ENCODE measurements at places on chromosomes 1 and 21. TPM values are rescaled to one million over a fixed set of nuclear protein-coding genes. Genes with fewer than 3 reads are reported as not detected.

DNA sequence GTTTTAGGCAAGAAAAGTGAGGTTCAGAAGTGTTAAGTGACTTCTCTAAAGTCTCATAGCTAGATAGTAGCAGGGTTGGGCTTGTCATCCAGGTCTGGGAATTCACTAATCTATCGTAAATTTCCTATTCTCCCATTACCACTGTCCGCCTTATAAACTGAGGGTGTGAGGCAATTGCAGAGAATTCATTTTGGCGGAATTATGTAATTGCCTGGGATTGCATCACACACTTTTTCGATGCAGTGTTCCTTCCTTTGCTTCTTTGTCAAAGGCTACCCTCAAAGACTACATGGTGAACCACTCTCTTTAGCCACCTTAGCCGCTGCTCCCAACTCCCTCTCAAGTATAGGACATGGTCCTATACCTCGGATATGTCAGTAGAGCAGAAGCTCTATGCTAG lies 19.1 kb downstream of the SELP start:
- no peak for DNase-seq

GRCh38 chr1:235979716-235980333 lies 85.1 kb downstream of the NID1 start:
- DNase-seq: no peak

DNA sequence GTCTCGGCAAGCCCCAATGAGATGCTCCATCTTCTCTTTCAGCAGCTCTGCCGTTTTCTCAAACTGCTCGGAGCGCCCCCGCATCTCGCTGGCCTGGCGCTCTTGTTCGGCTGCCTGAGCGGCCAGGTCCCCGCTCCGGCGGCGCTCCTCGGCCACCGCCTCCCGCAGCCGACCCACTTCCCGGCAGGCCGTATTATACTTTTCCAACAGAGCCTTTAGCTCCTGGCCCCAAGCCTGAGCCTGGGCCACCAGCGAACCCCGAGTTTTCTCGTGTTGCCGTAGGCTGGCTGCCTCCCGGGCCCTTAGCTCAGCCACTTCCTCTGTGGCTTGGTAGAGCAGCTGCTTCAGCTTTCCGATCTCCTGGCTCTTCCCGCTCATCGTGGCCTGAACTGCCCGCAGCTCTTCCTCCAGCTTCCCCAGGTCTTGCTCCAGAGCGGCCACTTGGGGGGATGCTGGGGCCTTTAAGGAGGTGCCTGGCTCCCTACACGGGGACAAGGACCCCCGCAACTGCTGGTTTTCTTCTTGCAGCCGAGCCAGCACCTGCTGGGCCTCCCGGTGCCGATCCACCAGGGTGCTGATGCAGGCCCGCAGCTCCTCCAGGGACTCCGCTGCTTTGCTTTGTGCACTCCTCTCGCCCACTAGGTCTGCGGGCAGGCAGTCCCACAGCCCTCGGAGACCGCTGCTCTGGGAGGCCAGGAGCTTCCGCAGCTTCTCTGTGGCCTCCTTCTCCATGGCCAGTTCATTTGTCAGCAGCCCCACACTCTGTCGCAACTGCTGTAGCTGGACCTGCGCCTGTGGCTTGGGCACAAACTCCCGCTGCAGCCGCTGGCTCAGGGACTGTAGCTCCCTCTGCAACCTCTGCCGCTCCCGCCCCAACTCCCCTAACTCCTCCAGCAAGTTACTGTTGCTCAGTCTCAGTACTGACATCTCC lies 13.4 kb upstream of the PIAS3 start:
- no peak for DNase-seq

DNA sequence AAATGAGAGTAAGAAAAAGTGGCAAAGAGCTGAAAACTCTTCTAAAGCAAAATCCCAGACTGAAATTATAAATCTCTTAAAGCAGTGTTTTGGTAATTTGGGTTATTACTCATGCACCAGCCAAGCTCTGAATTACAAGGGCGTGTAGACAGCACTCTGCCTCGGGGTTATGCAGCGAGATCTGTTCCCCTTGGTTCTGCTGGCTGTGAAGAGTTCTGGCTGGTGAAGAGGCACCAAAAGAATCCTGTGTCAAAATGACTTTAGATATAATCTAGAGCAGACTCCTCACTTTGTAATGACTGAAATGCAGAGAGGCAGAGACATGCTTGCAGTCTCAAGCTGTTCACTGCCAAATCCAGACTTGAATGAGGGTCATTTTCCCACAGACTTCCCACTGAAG lies 461.8 kb upstream of the CXADR start:
- no peak for DNase-seq

GRCh38 chr1:211932933-211933254 lies 102.3 kb upstream of the LPGAT1 start:
- DNase-seq: no peak

The LMX1A gene
- total RNA-seq: not detected

The S100A8 gene
- total RNA-seq: not detected

DNA sequence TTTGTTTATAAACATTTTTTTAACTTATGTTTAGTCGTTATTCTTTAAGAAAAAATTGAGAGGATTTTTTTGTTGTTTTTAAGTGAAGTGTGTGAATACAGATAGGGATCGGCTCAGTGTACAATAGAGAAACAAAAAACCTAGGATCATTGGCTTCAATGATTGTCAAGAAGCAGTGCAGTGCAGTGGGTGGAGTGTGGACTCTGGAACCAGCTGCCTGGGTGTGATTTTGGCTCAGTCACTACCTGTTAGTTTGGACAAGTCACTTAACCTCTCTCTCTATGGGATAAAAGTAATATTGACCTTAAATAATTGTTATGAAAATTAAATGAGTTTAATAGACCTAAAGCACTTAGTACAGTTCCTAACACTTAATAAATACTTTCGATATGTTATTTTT lies 41.3 kb downstream of the SCCPDH start:
- DNase-seq: no peak

GRCh38 chr1:109812691-109813393 lies 49.1 kb upstream of the EPS8L3 start:
- no peak for DNase-seq

The RAB3B gene
- total RNA-seq: not detected

DNA sequence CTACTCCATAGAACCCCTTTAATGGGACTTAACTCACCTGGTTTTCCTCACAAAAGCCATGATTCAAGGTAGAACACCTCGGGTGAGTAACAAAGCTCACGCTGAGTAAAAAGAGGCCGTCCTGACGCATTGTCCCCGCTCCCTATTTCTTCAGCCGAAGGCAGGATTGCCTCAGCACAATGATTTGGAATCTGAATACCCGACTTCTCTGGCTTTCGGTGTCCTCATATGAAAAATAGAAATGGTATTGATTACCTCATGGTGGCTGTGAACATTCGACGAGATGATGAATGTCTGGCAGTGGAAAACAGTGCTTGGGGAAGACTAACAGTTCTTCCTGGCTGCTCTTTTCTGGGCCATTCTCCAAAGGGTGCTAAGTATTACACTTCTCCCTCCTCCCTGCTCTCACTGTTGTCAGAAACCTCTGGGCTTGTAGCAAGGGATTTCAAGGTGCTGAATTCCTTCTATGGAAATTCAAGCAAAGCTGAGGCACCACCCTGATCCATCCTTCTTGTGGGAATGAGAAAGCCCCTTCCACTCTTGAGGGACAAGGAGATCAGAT lies 148.3 kb downstream of the C1orf94 start:
- no peak for DNase-seq

DNA sequence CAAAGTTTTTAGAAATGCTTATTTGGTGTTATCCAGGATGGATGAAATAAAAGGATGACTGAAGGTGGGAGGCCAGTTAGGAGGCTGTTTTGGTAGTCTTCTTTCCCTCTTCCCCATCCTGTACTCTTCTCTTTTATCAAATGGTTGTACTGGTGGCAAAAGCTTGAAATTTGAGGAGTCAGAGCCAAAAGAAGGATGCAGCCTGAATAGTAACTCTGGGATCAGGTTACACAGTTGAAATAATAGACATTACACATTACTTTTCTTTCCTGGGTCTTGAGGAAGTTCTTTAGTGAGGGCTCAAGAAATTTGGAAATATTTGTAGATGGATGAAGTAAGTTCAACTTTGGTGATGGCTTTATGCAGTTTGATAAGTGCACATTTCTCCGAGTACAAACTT lies 108.6 kb downstream of the GPR52 start:
- DNase-seq: no peak

- DNase-seq: no peak
Measured at GRCh38 chr1:40300651-40301050, 16.4 kb downstream of the COL9A2 start.

- no peak for DNase-seq
Measured at GRCh38 chr1:111422546-111423391, 4.8 kb downstream of the OVGP1 start.

- DNase-seq: no peak
Measured at GRCh38 chr1:85862456-85862855, 154.2 kb upstream of the ZNHIT6 start.

GRCh38 chr1:54865238-54866073 lies 21.5 kb downstream of the DHCR24 start:
- DNase-seq: no peak

DNA sequence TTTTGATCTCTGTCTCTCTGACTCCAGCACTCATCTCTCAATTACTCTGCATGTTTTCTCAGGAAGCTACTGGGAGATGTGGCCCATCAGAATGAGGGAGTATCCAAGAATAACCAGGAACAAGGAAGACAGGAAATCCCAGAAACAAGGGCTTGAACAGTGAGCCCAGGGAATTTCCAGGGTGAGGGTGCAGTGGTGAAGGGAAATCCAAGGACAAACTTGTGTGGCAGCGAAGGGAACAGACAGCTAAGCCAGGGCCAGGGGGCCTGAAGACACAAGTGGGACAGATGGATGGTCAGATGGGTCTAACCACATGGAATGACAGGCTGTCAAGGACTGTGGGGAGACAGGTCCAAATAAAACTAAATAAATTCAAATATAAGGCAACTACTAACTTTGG lies 121.8 kb upstream of the ERRFI1 start:
- no peak for DNase-seq

- DNase-seq: no peak
Measured at GRCh38 chr1:65538086-65538485, 117.6 kb downstream of the LEPR start.

The SLC9C2 gene
- total RNA-seq: not detected

- no peak for DNase-seq
Measured at GRCh38 chr1:226123212-226123560, 60.7 kb downstream of the H3-3A start.

- no peak for DNase-seq
Measured at GRCh38 chr1:29123053-29123886, 433 bp downstream of the TMEM200B start.

GRCh38 chr1:201537891-201538611 lies 876 bp upstream of the NAV1 start:
- DNase-seq: no peak

DNA sequence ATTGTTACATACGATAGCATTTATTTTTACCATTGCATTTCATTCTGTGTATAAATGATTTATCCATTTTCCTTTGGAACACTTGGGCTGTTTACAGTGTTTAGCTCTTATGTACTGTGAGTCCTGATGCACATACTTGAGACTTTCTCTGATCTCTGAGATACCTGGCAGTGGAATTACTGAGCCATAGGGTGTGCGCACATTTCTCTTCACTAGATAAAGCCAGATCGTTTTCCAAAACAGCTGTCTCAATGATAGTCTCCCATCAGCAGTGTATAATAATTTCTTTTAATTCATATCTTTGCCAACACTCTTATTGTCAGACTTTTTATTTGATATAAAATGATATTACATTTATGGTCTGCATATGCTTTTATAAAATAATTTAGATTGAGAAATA lies 66.2 kb downstream of the VPS13D start:
- DNase-seq: no peak

DNA sequence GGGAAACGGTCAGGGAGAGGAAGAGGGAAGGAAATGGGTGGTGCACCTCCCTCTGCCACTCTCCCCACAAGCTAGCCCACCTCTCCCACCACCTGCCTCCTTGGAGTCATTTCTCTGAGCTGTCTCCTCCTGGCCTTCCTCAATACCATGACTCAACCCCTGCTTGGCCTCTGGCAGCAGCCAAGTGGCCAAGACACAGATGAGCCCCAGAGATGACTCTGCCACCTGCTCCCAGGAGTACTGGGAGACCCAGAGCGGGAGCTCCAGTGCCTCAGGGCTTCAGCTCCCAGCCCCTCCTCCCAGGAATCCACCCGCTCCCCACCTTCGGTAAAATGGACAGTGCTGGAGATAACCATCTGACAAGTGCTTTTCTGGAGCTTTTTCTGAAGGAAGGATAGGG lies 2.6 kb downstream of the S100A16 start:
- no peak for DNase-seq

The PTGER3 gene
- total RNA-seq: not detected

- no peak for DNase-seq
Measured at GRCh38 chr1:3566951-3567804, 44.1 kb downstream of the MEGF6 start.

DNA sequence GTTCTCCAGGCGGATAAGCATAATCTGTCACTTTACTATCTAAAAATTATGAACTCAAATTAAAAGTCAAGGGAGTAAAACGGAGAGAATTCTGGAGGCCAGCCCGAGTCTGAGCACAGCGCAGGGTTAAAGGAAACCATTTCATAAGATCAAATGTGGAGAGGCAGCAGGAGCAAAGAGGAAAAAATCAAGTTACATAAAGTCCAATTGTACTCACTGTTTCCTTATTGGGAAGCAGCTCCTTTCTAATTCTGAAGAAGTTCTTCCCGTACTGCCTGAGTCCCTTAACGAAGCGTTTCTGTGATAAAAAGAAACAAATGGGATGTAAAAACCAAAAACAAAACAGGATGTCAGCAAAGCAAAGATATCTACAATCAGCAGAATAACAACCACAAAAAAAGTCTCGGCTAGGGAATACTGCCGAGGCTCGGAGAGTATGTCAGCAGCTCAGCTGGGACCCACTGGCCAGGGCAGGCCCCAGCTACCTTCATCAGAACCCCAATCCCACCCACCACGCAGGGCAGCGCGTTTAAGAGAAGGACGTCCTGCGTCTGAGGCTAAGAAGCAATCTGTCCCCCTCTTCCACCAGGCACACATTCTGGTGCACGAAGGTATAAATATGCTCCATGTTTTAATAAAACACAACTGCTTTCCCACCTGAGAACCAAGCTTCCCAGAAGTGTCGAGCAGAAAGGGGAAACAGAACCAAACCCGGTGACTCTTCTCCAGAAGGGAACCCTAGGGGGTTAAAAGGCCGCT lies 104.8 kb downstream of the SLC45A1 start:
- peak; percentile 36 for DNase-seq

- no peak for DNase-seq
Measured at GRCh38 chr1:22224631-22225030, 81.7 kb upstream of the WNT4 start.

DNA sequence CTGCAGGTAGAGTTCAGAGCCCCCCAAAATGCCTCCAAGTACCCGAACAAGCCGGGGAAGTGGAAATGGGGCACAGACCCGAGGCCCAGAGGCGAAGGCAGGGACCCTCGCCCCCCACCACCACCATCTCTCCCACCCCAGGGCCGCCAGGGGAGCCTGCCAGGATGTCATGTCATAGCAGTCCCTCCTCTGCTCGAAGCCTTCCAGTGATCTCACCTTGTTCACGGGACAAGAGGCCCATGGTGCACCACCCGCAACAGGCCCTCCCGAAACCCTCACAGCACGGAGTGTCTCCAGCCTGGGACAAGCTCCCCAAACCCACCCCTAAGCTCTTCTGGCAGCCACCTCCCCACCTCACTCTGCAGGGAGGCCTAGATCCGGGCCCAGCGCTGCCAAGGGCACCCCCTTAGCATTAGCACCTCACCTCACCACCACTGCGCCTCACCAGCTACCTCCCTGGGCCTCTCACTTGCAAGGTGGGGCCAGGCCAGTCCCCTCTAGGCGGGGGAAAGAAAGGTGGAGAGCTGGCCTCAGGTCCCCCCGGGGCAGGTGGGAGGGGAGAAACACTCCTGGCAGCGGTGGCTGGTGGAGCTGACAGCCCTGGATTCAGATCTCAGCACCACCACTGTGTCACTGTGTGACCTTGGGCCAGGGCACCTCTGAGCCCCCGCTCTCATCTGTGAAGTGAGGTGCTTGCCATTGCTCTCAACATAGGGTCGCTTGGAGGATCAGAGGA lies 13.3 kb downstream of the CHD5 start:
- no peak for DNase-seq

The NTRK1 gene
- total RNA-seq: not detected
